ENCODE measurements at places on chromosomes 1 and 21. TPM values are rescaled to one million over a fixed set of nuclear protein-coding genes. Genes with fewer than 3 reads are reported as not detected.

DNA sequence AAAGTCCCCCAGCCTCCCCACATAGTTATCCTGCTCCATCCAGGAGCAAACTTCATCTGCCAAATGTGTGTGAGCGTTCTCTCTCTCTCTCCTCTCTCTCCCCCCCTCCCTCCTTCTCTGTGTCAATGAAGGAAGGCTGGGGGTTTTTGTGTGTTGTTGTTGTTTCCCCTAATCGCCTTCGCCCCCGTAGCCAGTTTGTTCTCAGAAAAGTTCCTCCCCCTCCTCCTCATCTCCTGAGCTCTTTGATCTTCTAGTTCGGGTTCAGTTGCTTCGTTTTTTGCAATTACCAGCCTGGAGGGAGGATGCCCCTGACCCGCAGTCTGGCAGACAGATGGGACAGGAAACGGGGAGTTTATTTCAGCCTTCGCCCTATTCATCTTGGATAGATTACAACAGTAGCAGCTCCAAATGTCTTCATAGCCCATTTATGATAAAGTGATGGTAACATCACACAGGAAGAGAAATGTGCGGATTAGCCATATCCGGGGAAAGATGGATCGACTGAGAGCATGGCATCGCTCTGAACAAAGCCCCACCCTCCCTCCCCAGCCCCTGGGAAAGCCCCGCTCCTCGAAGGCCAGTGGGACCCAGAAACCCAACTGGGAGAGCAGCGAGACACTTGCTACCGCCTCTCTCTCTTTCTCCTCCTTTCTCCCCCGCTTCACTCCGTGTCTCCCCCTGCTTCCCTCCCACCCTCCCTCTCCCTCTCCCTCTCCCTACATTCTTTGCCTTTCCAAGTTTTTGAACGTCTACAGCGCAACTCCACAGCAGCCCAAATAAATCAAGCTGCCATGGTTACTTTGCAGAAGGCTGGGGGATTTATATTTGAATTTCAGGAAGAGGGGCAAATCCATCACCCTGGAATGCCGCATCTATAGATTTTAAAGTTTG, 139.7 kb upstream of the ARHGEF16 start:
- DNase-seq, result peak; percentile 57

SPRR2E gene
- total RNA-seq, result not detected

DNA sequence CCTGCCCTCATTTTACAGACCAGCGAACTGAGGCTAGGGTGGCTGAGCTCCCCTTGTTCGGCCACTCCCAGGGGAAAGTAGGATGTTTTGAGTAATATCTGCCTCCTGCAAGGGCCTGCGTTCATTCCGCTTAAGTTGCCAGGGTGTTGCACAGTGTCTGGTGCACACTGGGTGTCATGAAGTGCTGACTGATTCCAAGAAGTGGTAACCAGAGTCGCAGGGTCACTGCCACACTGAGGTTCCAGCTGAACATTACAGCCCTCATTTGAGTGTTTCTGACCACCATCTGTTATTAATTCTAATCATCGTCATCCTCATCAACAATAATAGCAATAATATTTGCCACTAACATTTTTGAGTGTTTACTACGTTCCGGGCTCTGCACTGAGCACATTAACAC, 250.6 kb downstream of the KAZN start:
- DNase-seq, result no peak

HENMT1 gene
- 13.7 TPM for total RNA-seq

GRCh38 chr1:2314273-2314802, 77.0 kb downstream of the MORN1 start:
- peak; percentile 58 for DNase-seq

- peak; percentile 57 for DNase-seq
Observed at GRCh38 chr1:244065960-244066388, 14.9 kb downstream of the ZBTB18 start.

DNA sequence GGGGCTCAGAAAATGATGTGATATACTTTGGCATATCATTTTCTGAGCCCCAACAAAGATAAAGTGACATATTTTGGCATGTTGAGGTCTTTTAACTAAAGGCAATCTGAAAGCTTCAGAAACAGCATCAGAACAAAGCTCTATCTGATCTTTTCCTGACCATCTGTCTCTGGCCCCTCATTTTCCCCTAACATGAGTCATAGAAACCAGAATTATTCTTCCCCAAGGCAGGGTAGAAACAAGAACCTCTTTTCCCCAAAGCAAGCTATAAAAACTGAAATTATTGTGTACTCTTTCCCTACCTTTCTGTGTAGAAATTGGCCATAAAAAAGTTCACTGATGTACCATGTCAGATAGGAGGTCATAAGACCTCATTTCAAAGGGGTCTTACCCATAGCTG, 48.7 kb upstream of the PLA2G4A start:
- peak; percentile 23 for DNase-seq

DNA sequence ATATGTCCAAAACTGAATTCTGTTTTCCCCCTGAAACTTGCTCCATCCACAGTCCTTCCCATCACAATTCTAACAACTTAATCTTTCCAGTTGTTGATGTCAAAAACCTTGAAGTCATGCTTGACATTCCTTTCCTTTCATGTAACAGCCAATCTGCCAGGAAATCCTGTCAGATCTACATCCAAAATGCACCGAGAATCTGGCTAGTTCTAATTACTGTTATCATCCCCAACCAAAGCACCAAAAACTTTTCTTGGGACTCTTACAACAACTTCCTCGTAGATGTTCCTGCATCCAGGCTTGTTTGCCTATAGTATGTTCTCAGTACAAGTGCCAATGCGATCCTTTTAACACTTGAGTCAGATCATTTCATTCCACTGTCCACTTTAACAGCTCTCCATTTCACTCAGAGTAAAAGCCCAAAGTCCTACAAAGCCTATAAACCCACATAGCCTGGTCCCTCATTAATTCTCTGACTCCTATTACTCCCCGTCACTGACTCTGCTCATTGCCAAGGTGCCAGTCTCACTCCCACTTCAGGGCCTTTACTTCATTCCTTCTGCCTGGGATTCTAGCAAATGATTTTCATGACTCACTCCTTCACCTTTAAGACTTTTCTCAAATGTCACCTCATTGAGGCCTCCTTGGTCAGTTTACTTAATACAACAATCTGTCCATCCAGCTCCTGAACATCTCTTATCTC, 493.2 kb upstream of the NFIA start:
- no peak for DNase-seq

- DNase-seq, result no peak
Observed at GRCh38 chr1:217981430-217981829, 303.7 kb upstream of the RRP15 start.

- no peak for DNase-seq
Observed at GRCh38 chr1:1420654-1421141, 378 bp downstream of the ANKRD65 start.
